Right lung (tissue), 10 donors: ENCODE measurements at places on chromosomes 6 and 20.

GRCh38 chr20:12927489-12927888 lies 81.3 kb upstream of the SPTLC3 start:
- DNase-seq: no peak

DNA sequence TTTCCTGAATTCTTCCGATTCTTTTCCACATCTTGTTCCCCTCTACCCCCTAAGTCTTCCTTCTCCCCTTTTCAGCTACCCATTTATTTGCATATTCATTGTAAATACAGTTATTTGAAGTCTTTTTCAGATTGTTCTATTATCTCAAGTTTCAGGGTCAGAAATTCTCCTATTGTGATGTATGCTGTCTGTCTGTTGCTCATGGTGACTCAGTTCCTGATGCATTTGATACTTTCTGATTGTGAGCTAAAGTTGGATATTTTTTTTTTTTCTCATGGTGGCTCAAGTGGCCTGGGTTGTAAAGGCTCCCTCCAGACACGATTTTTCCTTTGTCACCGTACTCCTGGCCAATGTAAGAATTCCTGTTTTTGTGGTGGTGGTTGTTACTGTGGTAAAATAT lies 4.9 kb upstream of the PI16 start:
- DNase-seq: no peak

- no peak for DNase-seq
These were observed 41.6 kb upstream of the SLC22A2 start for GRCh38 chr6:160300076-160300695.

DNA sequence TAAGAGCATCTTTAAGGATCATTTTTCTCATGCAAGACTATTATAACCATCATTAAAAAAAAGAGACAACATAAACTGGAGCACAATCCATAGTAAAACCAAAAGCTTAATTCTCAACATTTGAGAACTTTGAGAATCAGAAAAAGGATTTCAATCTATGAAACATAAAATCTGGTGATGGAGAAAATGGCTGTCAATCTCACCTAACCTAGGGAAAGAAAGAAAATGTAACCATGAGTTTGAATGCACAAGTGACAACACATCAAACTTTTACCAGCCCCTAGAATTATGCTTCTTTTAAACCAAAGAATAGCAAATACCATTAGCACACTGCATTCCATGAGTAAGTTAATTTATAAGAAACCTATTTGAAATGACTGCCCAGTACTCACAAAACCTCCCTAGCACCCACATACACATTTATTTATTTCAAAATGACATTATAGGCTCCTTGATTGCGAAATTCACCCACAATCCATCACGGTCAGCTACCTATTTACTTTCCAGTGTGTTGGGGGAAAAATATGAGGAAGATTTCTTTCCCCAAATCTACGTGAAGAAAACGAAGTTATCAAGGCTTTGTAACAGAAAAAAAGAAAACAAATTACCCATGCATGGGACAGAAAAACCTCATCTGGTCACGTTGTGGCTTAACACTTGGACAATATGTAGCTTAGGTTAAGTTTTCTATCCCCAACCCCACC lies 828 bp downstream of the ASCC3 start:
- no peak for DNase-seq

GRCh38 chr6:134041093-134041492 lies 11.3 kb downstream of the SLC2A12 start:
- no peak for DNase-seq

- no peak for DNase-seq
These were observed 108.1 kb downstream of the TMEM200A start for GRCh38 chr6:130473886-130474285.

- DNase-seq: no peak
These were observed 79.4 kb downstream of the GFOD1 start for GRCh38 chr6:13407709-13408695.

GRCh38 chr20:54622333-54623295 lies 147.2 kb downstream of the DOK5 start:
- no peak for DNase-seq

DNA sequence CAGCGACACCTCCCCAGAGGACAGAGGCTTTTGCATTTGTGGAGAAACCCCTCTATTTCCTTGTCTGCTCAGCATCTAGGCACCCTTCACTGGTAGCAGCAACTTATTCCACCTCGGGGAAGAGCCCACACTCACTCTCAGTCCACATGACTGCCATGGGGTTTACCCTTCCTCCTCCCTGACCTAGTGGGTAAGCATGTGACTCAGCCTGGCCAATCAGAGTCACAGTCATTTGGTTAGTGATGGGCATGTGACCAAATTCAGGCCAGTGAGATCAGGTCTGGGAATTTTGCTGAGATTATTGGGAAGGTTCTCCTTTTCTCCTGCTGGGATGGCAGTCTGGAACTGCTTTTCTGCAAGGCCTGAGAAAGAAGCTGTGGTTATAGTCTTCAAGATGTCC lies 145.7 kb upstream of the PHACTR3 start:
- DNase-seq: no peak

GRCh38 chr20:58033026-58033536 lies 195.4 kb downstream of the ANKRD60 start:
- DNase-seq: no peak

GRCh38 chr6:130927305-130927704 lies 100.1 kb downstream of the SMLR1 start:
- DNase-seq: no peak

- DNase-seq: no peak
These were observed 34.2 kb downstream of the PPP1R3G start for GRCh38 chr6:5119090-5119951.

DNA sequence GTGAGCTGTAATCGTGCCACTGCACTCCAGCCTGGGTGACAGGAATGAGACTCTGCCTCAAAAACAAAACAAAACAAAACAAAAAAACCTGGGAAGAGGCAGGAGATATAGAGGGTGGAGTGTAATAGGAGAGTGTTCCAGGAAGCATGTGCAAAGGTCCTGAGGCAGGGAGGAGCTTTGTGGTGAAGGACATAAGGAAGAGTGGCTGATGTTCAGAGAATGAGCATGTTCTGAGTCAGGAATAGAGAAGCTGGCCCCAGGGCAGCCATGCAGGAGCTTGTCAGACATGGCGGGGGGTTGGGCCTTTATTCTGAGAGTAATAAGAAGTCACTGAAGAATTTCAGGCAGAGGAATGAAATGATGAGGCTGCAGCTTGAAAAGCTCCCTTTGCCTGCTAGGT lies 337.0 kb downstream of the CDH26 start:
- DNase-seq: no peak
